ENCODE measurements at places on chromosomes 5 and 9.

- DNase-seq = no peak
Observed at GRCh38 chr5:6545770-6546690, 86.8 kb downstream of the NSUN2 start.

GRCh38 chr5:58967597-58968281 lies 384.9 kb downstream of the RAB3C start:
- DNase-seq = no peak

DNA sequence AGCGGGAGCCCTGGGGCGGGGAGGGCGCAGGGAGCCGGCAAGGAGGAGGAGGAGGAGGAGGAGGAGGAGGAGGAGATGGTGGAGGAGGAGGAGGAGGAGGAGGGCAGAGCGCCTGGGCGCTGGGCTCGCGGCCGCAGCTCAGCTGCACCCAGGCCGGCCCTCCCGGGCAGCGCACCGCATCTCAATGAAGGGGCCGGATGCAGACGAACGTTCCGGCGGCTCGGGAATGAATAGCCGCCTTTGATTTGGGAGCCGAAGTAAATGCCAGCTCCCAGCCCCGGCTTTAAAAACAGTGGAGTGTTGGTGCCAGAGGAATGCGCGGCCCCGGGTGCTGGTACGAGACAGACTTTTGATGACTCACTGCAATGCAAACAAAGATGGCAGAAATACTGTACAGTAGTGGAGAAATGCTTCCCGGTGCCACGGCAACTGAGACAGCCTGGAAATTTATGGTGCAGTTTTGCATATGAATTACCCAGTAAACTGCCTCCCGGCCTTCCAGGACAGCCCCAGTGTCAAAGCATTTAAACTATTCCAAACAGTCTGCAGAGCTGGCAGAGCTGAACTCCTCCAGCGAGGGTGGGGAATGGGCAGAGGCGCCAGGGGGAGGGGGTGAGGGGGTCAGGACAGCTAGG lies 43.1 kb downstream of the NACC2 start:
- peak; percentile 58 for DNase-seq

DNA sequence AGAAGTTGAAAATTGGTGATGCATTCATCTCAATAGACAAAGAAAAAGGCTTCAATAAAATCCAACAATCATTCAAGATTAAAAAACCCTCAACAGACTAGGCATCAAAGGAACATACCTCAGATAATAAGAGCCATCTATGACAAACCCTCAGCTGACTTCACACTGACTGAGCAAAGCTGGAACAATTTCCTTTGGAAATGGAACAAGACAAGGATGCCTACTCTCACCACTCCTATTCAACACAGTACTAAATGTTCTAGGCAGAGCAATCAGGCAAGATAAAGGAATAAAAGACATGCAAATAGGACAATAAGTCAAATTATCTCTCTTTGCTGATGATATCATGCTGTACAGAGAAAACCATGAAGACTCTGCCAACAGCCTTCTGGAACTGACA lies 1188.1 kb downstream of the DTWD2 start:
- DNase-seq = no peak

DNA sequence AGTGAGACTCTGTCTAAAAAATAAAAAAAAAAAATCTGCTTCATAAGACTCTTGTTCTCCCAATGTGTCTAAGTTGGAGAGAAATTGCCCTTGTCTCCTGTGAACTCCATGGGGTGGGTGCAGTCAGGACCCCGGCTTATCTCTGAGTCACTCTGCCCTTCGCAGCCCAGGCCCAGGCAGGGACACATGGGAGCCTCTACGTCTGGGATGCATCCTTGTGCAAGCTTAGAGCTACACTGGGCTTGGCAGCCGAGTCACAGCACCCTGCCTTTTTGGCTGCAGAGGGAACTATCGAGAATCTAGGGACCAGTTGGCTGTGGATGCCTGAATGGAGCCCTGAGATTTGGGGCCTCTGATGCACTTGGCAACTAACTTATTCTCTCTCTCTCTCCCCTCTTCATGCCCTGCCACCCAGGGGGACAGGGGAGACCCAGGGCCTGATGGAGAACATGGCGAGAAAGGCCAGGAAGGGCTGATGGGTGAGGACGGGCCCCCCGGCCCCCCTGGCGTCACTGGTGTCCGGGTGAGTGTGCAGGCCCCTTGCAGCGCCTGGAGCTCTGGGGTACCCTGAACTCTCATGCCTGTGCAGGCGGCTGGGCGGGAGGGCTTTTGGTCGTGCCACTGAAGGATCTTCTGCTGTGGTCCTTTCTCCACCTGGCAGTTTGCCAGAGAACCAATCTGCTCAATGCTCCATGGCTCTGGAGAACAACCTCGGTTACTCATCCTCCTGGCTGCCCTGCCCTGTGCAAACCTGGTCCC lies 47.5 kb upstream of the ORM1 start:
- no peak for DNase-seq

- no peak for DNase-seq
Observed at GRCh38 chr5:135745897-135746500, 88.5 kb upstream of the SLC25A48 start.

GRCh38 chr5:73233461-73234203 lies 60.6 kb downstream of the TMEM174 start:
- no peak for DNase-seq

- no peak for DNase-seq
Observed at GRCh38 chr5:154501566-154501965, 23.5 kb upstream of the HAND1 start.

DNA sequence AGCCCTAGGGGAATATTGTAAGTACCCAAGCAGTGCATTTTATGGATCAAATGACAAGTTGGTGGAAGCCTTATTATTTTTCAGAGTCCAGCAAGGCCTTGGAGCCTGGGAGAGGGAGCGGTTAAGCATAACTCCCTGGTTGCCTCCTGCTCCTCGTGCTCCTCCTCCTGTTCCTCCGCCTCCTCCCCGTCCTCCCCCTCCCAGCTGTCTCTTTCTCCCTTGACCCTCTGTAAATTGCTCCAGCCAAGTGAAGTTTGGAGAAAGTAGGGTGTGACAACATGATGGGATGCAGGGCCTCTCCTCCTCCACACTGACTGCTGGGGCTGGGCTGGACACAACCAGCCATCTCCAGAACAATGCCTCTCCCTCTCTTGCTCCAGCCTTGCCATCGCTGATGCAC lies 586.9 kb downstream of the CCDC171 start:
- no peak for DNase-seq

- DNase-seq = no peak
Observed at GRCh38 chr5:57386958-57387357, 95.7 kb downstream of the ACTBL2 start.

- DNase-seq = no peak
Observed at GRCh38 chr5:167821151-167821550, 470.3 kb upstream of the WWC1 start.

- DNase-seq = no peak
Observed at GRCh38 chr9:121999556-121999955, 93.6 kb downstream of the TTLL11 start.

GRCh38 chr5:172791726-172792445 lies 20.9 kb upstream of the DUSP1 start:
- DNase-seq = no peak

- no peak for DNase-seq
Observed at GRCh38 chr5:172172912-172173563, 15.0 kb downstream of the STK10 start.

DNA sequence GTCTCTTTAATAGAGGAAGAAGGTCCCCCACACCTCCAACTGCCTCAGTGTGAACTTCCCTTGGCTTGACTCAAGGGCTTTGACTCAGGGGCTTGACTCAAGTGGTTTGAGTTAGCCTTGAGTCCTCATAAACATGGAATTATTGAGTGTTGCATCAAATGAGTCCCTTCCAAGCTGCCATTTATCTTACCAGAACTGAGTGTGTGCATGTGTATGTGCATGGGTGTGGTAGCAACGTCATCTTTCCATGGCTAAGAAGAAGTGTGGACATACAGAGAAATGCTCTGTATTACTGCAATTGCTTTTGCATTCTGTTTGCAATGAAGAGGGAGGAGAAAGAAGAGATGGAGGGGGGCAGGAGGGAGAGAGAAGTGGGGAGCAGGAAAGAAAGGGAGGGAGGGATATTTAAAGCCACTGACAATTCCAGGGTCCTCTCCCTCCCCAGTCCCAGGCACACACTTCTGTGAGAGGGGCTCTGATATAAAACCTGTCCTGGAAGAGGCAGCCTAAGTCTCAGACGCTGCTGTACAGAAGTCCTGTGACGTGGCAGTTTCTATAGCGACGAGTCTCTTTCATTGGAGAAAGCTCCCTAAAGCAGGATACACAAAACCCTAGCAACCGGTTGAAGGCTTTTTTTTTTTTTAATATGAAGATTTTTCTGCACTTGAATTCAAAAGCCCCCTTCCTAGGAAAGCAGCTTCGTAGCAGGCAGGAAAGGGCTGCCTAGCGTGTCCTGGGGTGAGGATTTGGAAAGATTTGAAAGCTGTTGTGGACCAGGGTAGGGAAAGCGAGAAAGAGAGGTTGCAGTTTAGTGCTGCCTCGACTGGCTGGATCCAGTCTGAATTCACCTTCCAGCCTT lies 93.3 kb upstream of the MAP1B start:
- no peak for DNase-seq

- DNase-seq = peak; percentile 8
Observed at GRCh38 chr5:130692770-130693169, 472.3 kb downstream of the HINT1 start.

- no peak for DNase-seq
Observed at GRCh38 chr5:103391659-103392058, 133.1 kb downstream of the MACIR start.

- DNase-seq = peak; percentile 44
Observed at GRCh38 chr5:96893342-96893741, 17.0 kb downstream of the ERAP2 start.

DNA sequence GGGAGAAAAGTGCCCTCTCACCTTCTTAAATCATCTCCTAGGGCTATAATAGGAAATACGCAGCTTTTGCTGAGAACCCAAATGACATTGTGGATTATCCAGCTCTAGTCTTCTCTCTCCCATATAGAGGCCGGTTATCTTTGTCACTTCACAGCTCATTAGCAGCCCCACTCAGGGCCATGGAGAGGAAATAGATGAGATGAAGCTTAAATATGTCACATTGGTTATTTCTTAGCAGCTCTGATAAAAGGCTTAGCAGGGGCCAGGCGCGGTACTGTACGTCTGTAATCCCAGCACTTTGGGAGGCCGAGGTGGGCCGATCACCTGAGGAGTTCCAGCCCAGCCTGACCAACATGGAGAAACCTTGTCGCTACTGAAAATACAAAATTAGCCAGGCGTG lies 90.0 kb downstream of the GHR start:
- no peak for DNase-seq

GRCh38 chr5:2566284-2566683 lies 185.2 kb downstream of the IRX2 start:
- DNase-seq = no peak

GRCh38 chr5:81212211-81212751 lies 20.8 kb upstream of the CKMT2 start:
- DNase-seq = no peak

- no peak for DNase-seq
Observed at GRCh38 chr5:56853698-56854097, 38.3 kb downstream of the MAP3K1 start.

GRCh38 chr9:12718482-12719026 lies 25.4 kb downstream of the TYRP1 start:
- peak; percentile 25 for DNase-seq

DNA sequence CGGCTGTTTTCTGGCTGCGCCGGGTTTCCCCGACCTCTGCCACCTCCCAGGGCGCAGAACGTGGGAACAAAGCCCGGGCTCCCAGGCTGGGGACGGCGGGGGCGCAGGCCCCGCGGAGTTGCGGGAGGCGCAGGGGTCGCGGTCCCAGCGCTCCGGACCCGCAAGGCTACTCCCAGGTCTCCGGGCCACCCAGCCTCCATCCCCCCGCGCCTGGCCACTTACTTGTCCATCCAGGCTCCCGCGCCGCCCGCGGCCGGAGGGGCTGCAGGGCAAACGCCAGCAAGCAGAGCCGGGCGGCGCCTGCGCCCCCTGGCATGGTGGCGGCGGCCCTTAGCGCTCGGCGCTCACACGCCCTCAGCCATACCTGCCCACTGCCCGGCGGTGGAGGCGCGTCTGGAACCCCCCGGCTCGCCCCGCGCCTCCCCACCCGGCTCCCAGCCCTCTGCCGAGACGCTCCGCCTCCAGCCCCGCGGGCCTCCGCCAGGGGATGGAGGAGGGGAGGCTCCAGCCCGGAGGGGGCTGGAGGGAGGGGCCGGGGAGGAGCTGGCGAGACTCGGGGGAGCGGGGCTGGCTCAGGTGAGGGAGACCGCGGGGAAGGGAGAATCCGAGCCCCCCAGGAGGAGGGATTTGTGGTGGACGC lies at the start of gene ADAM19:
ADAM19 (minus strand) TSS at position 395 of the 640 bp plus-strand sequence; CDS start at position 316, 79 bp downstream.
- no peak for DNase-seq

GRCh38 chr9:70485273-70485858 lies 70.9 kb upstream of the KLF9 start:
- no peak for DNase-seq

DNA sequence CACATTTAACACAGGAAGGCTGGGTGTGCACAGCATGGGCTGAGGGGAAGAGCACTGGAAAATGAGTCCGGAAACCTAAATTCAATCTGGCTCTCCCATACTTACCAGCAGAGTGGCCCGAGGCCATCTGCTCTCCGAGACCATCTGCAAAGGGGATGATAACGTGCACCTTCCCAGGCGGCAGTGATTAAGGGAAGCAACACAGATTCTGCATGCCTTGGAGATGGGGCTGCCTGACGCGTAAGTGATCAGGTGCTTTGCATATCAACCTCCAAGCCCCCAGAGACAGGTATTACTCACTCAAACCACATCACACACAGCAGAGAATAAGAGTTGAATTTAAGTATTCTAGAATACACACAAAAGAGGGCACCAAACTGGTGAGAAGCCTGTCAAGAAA lies 9.1 kb downstream of the EPB41L4B start:
- no peak for DNase-seq

- no peak for DNase-seq
Observed at GRCh38 chr5:140178086-140178410, 3.1 kb downstream of the CYSTM1 start.

- DNase-seq = no peak
Observed at GRCh38 chr5:174798551-174798951, 74.2 kb downstream of the MSX2 start.

GRCh38 chr9:101014566-101014965 lies 14.0 kb upstream of the PLPPR1 start:
- no peak for DNase-seq

GRCh38 chr9:71774920-71775319 lies 6.6 kb upstream of the CEMIP2 start:
- DNase-seq = no peak
